ENCODE measurements at places on chromosomes 5 and 9.

GRCh38 chr5:175548626-175549311 is 70.4 kb downstream of the SFXN1 start:
- DNase-seq: no peak

DNA sequence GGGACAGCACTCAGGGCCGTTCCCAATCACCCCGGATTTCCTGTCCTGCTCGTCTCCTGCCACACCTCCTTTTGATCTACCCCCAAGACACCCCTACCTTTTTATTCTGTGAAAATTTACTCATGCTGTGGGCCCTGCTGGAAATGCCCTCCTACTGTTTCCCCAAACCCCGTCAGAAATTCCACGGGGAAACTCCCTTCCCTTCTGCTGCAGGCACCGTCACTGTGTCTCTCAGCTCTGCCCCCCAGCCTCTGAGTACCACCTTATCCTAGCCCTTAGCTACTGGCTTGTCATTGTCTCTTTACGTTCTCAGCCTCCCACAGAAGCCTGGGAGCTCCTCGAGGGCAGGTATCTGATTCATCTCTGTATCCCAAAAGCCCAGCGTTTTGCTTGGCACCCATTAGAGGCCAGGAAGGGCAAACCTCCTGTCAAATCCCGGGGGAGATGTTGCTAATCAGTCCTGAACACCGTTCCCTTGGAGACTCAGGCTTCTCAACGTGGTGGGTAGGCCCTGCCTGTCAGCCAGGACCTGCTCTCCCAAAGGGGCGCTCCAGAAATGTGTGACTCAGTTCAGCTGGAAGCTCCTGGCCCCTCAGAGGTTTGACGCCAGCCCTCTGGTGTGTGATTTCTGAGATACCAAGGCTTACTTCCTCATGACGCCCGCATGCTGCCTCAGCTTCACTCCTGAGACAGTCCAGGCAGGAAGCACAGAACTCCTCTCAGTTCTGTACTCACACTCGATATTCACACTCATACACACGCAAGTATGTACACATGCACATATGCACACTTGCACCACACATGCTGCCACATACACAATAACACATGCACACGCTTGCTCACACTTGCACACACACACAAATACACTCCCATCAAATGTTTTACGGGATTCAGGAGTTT is 50.7 kb upstream of the GRHPR start:
- DNase-seq: no peak

- no peak for DNase-seq
Observed at GRCh38 chr5:32159328-32160072, 14.6 kb downstream of the GOLPH3 start.

DNA sequence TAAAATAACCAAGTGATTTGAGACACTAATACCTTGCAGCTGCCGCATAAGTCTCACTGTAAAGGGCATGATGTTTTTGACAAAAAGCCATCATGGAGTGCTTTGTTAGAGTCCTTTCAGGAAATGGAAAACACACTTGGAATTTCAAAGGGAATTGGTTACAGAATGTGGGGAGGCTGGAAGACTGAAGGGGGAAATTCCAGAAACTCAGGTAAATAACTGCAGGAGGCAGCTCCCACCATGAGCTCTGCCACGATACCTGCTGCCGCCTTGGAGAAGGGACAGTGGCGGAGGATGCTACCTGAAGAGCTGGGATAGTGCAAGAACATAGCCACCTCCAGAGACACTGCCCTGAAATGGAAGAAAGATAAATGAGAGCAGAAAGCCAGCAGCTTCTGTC is 66.9 kb downstream of the PRKACG start:
- no peak for DNase-seq

DNA sequence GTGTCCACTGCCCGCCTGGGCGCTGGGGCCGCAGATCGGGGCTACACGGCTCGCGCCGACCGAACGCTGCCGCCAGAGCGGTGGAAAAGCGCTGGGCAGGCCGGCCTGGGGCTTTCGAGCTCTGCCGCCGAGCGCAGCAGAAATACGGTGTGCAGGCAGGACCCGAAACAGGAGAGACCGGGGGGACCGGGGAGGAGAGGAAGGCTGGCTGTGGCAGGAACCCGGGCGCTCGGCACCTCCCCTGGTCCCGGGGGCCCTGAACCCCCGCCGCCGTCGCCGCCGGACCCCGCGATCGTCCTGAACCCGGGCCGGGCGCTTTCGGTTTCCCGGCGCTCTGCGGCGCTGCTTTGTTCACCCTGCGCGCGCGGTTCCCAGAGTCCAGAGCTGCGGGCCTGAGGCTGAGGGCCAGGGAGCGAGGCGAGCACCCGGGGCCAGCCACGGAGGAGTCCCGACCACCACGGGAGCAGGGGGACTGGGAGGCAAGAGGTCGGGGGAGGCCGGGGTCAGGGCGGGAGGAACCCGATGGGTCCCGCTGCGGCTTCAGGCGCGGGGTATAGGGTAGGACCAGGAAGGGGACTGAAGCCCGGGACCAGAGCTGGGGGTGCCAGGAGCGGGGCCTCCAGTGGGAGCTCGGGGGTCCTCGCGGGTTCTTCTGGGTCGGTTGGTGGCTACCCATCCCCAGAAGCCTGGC is 12.0 kb downstream of the IRX2 start:
- no peak for DNase-seq

DNA sequence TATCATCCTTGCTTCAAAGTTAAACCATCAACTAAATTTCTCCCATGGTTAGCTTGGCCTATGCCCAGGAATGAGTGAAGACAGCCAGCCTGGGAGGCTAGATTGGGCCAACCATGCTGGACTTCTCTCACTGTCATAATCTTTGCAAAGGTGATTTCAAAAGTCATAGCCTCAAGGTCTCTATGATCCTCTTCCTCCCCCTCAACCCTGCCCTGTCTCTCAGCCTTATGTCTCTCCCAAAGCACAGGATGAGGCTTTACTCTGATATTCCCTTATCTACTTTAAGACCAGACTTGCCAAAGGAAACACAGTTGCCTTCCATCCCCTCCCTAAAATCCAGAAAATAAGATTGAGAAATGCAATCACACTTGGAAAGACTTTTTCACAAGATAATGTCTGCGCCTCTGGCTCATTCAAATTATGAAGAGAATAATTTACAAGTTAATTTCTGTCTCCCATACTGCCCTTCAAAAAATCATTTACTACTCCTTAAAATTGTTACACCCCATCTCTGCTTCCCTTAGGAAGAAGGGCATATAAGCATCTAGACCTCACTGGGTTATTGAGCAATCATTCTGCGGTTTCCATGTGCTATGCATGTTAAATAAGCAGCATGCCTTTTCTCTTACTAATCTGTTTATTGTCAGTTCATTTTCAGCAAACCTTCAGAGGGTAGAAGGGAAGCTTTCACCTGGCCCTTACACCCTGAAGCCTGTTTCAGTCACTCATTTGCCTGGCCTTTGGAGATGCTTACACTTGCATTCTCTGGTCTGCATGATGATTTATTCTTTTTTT is 113.8 kb upstream of the ANKRD55 start:
- DNase-seq: no peak

GRCh38 chr5:96294884-96295202 is 138.2 kb downstream of the PCSK1 start:
- no peak for DNase-seq

- no peak for DNase-seq
Observed at GRCh38 chr9:131409458-131409992, 15.6 kb downstream of the PRRC2B start.

DNA sequence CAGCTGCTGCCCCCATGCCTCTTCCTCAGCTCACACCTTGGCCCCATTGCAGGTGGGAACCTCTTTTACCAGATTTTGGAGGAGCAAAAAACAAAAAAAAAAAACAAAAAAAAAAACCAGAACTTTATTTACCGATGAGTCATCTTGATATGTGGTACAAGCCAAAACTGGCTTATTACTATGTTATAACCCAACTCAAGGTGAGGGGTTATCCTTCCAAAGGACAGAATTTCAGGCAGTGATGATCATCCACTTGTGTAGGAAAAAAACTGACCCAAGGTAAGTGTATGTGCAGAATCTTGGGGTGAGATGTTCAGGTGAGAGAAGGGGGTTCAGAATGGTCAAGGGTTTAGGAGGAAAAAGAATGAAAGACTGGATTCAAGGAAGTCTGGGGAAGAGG is 142.6 kb upstream of the FST start:
- DNase-seq: no peak

DNA sequence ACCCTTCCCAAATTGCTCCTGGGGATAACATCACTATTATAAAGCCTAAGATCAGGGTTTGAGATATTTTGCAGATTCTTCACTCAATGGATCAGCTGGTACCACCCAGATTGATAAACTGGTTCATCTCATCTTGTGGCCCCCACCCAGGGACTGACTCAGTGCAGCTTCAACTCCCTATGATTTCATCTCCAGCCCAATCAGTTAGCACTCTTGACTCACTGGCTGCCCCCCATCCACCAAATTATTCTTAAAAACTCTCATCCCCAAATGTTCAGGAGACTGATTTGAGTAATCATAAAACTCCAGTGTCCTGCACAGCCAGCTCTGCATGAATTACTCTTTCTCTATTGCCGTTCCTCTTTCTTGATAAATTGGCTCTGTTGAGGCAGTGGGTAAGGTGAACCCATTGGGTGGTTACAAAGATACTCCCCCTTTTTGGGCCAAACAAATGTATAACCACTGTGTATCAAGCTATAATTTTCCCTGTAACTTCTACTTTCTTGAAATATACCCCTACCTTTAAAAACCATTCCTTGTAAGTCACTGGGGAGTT is 263.3 kb upstream of the IL12B start:
- no peak for DNase-seq

- no peak for DNase-seq
Observed at GRCh38 chr9:5629312-5630080, 589 bp downstream of the RIC1 start.

GRCh38 chr9:117825609-117826347 is 121.6 kb downstream of the TLR4 start:
- DNase-seq: no peak

- no peak for DNase-seq
Observed at GRCh38 chr5:115713408-115713807, 87.6 kb upstream of the TMED7 start.

DNA sequence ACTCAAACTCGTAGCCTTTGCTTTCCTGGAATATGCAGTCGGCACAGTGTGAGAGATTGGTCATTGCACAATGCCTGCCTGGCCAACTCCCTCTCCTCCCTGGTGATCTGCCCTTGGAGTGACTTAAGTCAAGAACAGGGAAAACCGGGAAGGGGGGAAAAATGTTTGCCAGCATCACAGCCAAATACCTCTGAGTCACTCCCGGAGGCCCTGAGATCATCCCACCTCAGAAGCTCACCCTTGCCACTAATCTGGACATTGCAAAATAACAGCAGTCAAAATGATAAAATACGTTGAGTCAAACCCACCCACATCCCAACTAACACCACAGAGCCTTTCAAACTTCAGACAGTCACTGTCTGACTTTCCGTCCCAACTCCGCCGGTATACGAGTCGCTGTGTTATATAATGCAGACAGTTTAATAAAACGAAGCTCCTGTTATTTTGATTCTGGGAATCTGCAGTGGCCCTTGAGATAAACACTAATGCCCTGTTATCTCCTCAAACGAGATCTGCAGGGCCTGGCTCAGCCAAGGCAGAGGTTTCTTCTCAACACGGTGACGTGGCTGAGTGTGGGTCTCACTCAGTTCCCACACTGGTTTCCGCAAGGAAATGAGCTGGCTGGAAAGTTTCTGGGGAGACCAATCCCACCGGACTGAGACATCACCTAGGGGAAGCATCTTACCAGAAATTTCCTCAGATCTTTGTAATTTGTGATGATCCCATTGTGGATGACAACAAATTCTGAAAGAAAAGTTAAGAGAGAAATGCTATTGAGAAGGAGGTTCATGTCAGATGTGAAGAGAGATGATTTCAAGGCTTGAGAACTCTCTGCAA is 22.1 kb downstream of the GFPT2 start:
- no peak for DNase-seq
